ENCODE measurements at places on chromosomes 16 and 17.

DNA sequence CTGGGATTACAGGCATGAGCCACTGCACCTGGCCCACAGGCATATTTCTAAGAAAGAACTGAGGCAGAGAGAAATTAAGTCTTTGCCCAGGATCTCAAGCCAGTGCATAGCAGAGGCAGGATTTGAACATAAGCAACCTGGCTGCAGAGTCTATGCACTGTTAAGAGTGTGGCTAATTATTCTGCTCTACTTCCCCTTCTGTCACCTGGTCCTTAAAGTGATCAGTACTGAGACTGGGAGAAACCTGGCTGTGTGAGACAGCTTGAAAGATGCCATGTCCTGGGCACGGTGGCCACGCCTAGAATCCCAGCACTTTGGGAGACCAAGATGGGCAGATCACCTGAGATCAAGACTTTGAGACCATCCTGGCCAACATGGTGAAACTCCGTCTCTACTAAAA lies 58.1 kb downstream of the IQCK start:
- DNase-seq, result no peak

DNA sequence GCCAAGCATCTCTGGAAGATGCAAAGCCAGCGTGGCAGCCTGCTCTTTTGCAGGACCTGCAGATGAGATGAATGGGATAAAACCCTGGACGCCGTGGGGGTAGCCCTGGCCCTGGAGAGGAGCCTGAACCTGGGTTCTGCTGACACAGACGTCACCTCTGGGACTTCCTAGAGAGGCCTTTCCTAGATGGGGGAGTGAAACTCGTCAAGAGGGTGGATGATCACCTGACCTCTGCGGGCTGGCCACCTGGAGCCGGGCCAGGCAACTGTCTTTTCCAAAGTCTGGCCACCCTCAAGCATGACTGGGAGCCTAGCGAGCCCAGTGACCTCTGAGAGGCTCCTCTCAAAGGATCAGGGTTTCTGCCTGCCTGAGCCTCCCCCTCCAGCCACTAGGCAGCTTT lies 529.0 kb downstream of the KCNJ18 start:
- DNase-seq, result no peak

DNA sequence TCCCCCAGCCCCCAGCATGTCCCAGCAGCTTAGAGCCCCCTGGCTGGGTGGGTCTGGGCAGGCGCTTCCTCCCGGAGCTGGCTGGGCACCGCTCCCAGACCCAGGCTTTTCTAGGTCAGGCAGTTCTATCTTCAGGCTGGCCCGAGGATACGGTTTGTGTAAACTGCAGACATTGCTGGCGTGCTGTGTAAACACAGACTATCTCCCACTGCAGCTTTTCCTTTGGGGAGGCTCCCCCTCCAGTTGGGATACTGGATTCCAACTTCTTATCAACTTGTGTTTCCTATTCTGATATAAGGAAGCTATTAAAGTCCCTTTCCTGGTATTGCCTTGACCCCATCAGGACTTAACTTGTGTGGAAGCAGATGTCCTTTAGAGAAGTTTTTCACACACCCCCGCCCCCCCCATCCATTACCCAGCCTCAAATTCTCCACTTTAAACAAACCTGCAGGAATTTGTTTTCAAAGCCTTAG lies 18.3 kb upstream of the GNA13 start:
- DNase-seq, result no peak

- DNase-seq, result no peak
Measured at GRCh38 chr17:57424273-57424672, 167.9 kb downstream of the MSI2 start.

DNA sequence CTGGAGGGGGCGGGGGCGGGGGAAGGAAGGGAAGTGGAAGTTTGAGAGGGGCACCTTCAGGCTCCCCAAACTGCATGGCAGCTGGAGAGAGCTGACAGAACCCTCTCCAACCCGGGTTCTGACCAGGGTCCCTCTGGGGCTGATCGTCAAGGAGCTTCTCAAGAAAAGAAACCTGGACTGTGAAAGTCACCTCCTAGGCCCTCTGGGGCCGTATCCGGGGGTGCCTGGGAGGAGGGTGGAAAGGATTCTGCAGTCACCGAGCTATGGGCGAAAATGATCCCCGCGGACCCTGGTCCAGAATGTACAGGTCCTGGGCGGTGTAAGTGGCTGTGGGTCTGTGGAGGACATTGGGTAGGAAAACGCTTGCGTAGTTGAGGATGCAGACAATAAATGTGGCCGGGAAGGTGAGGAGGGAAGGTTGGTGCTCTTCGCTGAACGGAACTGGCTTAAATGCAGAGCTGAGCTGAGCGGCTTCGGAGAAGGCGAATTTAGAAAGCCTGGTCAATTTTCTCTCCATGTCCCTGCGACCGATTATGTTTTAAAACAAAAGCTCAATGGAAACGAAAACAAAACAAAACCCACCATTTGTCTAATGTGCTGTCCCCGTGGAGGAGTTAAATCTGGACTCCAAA lies 3.6 kb upstream of the LHX1 start:
- DNase-seq, result no peak

DNA sequence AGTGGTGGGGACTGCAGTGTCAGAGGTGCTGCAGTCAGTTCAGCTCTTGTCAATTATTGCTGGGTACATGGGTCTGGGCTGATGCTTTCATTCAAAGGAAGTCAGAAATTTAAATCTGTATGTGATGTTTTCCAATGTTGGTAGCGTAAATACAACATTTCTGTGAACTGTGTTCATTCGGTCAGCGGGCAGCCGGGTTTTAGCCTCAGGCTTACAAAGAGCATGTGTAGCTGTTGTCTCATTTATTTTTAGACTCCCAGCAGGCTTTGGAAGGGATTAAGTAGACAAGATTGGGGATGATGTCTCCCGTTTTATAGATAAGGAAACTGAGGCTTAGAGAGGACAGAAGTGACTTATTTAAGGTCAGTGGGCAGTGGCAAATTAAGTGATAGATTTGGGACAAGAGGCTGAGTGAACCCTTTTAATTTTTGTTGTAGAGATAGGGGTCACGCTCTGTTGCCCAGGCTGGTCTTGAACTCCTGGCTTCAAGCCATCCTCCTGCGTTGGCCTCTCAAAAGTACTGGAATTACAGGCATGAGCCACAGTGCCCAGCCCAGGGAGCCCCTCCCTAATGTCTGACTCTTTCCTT lies 8.1 kb downstream of the AQP8 start:
- DNase-seq, result no peak
